Activated T-cell treated with anti-CD3 and anti-CD28 coated beads, Interleukin-2, amount 50 U/mL, for 24 hours (primary cell): ENCODE measurements at places on chromosomes 13 and 19.

DNA sequence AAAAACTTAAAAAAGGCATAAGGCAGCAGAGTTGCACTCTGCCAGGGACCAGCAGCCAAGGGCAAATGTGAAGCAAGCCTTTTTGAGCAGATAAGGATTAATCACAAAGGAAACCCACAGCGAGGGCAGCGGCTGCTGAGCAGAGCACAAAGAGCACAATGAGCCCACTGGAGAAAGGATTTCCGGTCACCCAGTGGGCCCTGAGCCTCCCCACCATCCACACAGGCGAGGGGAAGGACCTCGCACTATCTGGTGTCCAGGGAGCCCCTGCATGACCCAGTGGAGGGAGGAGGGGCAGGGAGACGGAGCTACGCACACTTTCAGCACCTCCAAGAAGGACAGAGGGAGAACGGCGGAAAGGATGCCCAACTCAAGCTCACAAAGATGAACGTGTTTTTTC is 40.0 kb downstream of the COL4A1 start:
- no peak for DNase-seq

GRCh38 chr13:112456138-112457056 is 80.2 kb downstream of the SPACA7 start:
- DNase-seq = peak; percentile 20

DNA sequence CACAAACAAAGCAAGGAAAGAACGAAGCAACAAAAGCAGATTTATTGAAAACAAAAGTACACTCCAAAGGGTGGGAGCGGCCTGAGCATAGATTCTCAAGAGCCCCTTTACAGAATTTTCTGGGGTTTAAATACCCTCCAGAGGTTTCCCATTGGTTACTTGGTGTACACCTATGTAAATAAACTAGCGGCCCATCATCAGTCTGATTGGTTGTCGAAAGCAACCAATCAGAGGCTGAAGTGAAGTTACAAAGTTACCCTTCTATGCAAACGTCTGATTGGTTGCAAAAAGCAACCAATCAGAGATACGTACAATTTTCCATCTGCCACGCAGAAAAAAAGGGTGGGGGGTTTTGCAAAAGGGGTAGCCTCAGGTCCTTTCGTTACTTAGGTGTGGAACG is 96.3 kb upstream of the UBAC2 start:
- no peak for DNase-seq

GRCh38 chr19:56348289-56348877 is 33.7 kb upstream of the ZSCAN5A start:
- DNase-seq = no peak

GRCh38 chr13:41505209-41505835 is 48.0 kb downstream of the RGCC start:
- no peak for DNase-seq

GRCh38 chr13:19093369-19093768 is 88.3 kb downstream of the TUBA3C start:
- no peak for DNase-seq

DNA sequence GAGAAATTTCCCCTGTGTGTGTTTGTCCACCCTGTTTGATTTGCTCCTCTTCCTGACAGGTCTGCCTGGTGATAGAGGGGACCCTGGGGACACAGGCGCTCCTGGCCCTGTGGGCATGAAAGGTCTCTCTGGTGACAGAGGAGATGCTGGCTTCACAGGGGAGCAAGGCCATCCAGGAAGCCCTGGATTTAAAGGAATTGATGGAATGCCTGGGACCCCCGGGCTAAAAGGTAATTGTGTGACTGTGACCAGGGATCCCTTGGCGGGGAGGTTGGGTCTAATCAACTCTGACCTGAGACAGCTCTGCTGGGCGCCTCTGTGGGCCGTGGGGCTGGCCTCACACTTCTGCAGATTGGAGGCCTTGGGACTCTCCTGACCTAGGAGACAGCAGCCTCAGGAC is 81.4 kb downstream of the RAB20 start:
- DNase-seq = no peak

DNA sequence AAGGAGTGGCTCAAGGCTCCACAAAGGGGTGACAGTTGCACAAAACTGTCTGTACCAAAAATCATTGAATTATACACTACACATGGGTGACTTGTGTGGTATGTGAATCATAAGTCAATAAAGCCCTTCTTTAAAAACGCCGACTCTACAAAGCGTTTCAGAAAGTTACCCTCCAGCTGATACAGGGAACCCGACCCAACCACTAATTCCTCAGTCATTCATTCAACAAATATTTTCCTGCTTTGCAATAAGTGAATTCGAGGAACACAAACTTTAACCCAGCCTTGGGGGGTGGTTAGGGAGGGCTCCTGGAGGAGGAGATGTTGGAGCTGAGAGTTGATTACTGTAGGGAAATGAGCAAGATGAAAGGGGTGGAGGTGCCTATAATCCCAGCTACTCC is 32.0 kb downstream of the LTBP4 start:
- no peak for DNase-seq

DNA sequence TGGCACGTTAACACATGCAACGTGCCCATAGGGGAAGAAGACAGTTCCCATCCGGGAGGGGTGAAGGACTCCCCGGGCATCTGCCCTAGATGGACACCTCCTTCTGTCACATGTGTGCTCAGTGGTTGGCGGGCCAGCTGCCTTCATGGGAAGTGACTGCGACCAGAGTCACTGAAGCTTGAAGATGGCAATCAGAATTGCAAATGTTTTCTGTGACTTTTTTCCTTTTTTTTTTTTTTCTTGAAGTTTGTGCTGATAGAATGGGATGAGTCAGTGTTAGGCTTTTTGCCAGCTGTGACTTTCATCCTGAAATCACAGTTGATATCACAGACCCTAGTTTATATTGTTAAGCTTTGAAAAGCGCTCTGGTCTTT is 109.2 kb upstream of the MCF2L start:
- DNase-seq = no peak

GRCh38 chr13:46582190-46582589 is 29.2 kb downstream of the LRCH1 start:
- no peak for DNase-seq

DNA sequence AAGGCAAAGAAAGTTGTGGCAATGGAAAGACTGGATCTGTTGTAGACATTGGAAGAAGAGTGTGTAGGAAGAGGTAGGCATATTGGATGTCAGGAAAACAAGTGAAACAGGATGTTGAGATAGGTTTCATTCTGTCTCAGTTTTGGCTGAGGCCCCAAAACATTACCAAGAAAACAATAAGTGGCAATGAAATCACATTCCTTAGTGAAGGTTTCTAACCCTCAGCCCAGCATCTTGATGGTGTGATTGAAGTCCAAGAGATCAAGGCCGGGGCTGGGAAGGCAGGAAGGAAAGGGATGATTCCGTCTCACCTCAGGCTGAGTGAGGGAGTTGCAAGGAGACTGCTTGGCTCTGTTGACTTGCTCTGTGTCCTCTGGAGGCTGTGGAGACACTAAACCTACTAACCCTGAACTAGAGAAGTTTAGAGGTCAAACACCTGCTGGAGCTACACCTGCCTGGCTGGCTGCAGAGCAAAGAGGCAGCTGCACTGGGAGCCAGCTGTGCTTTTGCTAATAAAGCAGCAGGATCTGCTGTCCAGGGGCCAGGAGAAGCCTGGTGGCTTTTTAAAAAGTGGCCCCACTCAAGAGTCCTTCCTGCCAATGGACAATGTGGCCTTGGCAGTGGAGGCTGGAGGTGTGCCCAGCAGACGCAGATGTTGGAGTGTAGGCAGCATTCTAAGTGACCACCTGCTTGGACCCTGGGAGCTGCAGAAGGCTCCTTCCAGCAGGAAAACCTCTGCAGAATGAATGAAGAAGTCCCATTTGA is 53.6 kb downstream of the DGKH start:
- no peak for DNase-seq

GRCh38 chr13:49146950-49147355 is 73.2 kb upstream of the MLNR start:
- no peak for DNase-seq

DNA sequence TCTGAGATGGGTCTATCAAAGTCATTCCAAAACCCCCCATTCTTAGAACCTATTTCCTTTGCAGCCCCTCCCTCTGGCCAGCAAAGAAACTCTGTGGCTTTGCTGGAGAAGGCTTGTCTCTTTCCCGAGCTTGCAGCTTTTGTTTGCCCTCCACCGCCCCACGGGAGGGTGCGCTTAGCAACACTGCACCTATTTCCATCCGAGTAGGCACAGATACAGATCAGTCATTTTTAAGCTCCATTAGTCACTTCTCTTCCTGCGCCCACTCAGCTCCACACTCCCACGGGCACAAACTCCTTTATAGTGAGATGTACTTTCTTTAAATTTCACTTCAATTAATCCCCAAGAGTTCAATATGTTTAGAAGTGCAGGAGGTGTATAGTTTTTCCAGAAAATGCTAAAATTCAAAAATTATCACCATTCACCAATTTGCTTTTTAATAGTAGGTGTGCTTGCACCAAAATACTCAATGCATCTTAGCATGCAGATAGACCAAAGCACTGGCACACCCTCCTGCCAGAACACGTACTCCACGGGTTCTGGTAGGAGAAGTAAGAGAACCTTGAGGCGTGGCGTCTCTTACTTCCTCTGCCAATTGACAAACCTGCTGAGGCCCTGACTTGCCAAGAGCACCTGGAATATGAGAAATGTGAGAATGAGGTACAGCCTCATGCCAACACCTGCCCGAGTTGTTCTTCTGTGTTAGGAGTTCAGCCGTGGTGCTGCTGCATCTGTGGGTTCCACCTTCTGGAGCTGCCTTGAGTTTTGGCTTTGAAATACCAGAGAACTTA is 183.7 kb downstream of the TEX29 start:
- DNase-seq = no peak

DNA sequence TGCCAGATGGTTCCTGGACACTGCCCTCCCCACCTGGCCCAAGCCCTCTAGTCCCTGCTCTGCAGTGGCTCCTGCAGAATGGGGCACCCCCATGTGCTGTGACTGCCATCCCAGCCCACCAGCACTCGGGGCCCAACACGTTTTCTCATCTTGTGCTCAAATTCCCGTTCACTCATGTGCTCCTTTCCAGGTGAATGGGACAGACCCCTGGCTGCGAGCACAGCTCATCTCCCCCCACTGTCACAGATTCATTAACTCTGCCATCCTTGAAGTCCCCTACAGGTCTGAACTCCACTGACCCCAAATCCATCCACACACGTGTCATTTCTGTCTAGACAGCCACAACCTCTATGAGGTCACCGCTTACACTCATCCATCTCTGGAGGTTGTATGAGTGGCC is 23.6 kb downstream of the TUBA3C start:
- no peak for DNase-seq

- no peak for DNase-seq
Observed at GRCh38 chr13:105569816-105570215, 965.6 kb downstream of the EFNB2 start.

DNA sequence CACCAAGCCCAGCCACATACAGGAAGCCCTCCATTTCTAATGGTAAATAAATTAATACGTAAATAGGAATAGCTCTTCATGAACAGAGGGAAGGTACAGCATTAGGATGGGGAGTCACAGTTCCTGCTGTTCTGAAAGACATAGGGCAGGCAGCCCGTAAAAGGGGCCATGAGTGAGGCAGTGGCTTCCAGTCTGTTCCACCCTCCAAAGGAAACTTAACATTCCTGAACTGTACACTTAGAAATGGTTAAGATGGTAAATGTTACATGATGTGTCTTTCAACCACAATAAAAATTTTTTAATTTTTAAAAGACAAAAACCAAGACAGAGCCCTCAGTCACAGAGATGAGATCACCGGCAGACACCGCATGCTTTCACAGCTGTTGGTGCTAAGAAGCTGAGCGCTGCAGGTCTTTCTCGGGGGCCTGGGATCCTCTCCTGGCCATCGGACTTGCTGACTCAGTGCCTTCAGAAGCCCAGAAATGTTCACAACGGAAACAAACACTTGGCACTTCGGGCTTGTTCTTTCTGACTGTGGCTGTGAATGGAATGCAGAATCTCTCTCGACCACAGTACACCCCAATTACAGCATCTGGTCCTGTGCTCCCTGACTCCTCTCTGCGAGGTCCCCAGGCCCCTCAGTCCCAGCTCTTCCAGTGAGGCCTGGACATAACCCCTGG is 36.4 kb downstream of the EPS15L1 start:
- DNase-seq = no peak
